ENCODE measurements at places on chromosomes 4 and X.

- DNase-seq: no peak
Observed at GRCh38 chr4:148842843-148843242, 400.6 kb upstream of the NR3C2 start.

GRCh38 chr4:6235012-6235411 lies 34.6 kb upstream of the WFS1 start:
- DNase-seq: no peak

DNA sequence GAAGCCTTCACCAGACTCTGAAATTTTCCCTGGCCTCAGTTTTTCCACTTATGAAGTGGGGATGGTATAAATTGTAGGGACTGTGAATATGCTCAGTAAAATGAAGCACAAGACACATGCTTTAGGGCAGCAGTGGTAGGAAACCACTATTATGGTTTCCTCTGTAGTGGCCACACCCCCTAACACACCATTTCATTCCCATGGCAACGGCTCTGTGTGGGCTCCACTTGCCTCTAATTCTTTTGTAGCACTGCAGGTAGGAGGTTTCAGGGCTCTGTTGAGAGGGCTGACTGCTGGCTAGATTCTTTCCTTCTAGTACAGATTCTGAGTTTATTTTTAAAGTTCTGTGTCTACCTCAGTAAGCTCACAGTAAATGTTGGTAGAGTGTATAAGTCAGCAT lies 3.5 kb upstream of the VMA21 start:
- no peak for DNase-seq

- DNase-seq: peak; percentile 48
Observed at GRCh38 chr4:140149846-140150635, 3.9 kb downstream of the MAML3 start.

DNA sequence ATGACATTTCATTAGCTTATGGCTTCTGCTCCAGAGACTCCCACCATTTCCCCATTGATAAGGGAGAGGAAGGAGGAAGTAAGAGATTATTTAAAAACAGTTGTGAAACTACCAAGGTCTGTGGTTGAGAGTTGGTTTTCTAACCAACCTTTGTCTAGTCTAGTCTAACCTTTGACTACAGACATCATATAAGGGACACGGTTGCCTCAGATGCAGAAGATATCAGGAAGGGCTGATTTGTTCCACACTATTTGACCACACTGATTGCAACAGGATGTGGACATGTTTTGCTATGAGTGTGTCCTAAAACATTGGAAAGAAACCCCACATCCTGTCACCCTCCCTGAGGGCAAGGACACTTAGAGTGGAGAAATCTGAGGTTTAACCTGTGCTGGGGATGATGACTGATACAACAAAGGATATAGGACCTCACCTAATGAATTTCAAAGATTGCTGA lies 53.0 kb downstream of the COQ2 start:
- no peak for DNase-seq

DNA sequence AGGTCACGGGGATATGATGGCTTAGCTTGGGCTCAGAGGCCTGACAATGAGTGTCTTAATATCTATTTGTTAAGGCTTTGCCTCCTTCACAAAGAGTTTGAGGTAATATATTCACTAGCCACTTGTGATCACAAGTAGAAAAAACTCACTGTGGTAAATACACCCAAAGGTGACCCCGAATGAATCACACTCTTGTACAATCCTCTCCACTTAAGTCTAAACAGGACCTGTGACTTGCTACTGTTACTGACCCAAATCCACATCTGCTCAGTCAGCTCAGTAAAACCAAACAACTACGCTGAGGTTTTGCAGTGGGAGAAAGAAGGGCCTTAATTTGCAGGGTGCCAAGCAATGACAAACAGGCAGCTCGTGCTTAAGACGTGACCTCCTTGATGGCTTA lies 223.8 kb upstream of the MAGEC2 start:
- no peak for DNase-seq

DNA sequence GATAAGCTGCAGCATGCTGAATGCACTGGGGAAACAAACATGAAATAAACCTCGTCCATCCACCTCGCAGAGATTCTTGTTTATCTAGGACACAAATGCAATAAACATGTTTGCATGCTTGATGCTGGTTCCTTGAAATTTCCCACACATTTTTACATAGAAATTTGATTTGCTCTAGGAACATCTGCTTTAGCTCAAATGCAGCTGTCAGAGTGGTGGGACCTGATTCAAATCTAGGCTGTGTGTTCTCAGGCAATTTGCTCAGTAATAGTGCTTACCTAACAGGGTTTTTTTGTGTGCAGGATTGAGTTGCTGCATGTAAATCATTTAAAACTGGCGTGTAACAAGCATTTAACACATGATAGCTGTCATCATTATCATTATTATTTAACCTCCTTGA lies 293.1 kb downstream of the QDPR start:
- DNase-seq: no peak

Data from omental fat pad (tissue), 4 donors.